ENCODE measurements at places on chromosomes 12 and 14.

DNA sequence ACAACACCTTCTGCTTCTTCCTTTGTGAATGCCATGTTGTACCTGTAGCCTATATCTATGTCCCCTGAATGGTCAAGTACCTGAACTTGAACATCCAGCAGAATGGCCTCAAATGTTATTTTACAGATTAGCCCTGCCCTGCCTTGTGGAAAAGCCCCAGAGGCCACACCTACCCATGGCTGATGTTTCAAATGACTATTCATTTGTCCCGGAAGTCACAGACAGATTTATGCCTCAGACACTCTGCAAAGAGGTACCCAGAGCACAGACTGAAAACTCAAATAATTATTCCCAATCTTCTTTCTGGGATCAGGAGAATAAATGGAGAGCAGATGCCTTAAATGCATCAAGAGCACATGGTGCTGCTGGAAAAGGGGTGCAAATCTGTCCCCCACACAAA lies 13.0 kb upstream of the DPF3 start:
- DNase-seq, result no peak
- H3K27ac ChIP-seq, result no peak overlapping the region
- no peaks in the 10 kb centered on the region for H3K27me3 ChIP-seq
- no peak overlapping the region for H3K4me3 ChIP-seq

DNA sequence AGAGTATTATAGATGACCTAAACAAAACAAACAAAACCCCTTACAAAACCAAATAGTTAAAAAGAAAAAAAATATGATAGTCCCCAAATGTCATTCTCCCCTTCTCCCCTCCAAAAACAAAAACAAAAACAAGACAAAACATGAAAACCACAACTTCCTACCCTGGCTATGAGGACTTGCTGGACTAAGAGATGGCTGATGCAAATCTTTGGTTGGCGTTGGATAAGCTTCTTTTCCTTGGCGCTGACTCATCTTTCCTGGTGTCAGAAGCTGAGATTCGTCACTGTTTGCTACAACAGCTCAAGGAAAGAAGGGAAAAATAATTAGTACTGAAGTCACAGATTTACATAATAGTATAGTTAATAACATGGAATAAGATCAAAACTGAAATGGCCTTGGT lies 102.5 kb upstream of the BBS10 start:
- no peak overlapping the region for H3K27ac ChIP-seq
- no peaks in the 10 kb centered on the region for H3K36me3 ChIP-seq
- H3K4me3 ChIP-seq, result no peak overlapping the region
- no peaks in the 10 kb centered on the region for H3K27me3 ChIP-seq

DNA sequence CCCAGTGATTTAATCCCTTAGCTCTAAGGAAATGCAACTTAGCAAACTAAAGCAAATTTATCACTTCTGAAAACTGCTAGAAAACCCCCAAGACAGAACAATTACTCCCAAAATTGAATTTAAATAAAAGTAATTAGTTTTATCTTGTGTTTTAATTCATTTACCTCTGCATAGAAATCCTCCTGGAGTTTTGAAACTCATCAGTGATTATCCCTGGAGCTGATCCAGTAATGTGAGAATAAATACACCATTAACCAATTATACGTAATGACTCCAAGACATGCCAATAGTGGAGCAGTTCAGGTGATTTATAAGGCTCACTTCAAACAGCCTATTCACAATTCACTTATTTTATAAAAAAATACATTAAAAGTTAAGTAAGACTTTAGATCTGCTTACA lies 855.3 kb upstream of the FLRT2 start:
- H3K4me3 ChIP-seq, result no peak overlapping the region
- H3K36me3 ChIP-seq, result no peaks in the 10 kb centered on the region
- no peak overlapping the region for H3K27ac ChIP-seq
- no peak for DNase-seq
- no peaks in the 10 kb centered on the region for H3K27me3 ChIP-seq

GRCh38 chr12:18483698-18484325 lies 222.5 kb downstream of the PIK3C2G start:
- no peak overlapping the region for H3K4me3 ChIP-seq
- no peak overlapping the region for H3K27ac ChIP-seq
- no peaks in the 10 kb centered on the region for H3K36me3 ChIP-seq
- DNase-seq, result peak; percentile 61
- H3K27me3 ChIP-seq, result no peaks in the 10 kb centered on the region

DNA sequence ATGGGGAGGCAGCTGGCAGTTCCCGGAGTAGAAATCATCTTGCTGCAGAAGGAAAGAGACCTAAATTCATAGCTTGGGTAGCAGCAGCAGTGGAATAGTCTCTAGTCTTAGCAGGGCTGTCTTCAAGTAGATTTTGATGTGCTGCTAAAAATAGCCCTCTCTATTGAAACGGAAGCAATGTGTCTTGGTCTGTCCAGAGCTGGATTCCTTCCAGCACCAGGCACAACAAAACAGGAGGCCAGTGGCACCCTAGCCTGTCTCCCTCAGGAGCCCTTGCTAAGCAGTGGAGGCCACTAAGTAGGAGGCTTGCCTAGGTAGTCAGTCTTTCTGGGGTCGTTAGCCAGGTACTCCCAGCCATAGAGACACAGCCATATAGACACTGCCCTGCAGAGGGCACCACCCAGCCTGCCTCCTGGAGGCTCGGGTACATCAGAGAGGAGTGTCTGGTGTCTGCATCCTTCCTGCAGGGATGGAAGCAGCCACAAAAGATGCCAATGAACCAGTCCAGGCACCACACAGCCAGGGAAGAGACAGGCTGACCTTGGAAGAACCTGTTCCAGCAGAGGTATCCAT lies 97.5 kb downstream of the CRACR2A start:
- no peaks in the 10 kb centered on the region for H3K36me3 ChIP-seq
- H3K27ac ChIP-seq, result no peak overlapping the region
- DNase-seq, result no peak
- no peak overlapping the region for H3K4me3 ChIP-seq

- H3K4me1 ChIP-seq, result no peaks in the 10 kb centered on the region
- H3K27me3 ChIP-seq, result no peaks in the 10 kb centered on the region
- peak; percentile 61 for DNase-seq
- H3K27ac ChIP-seq, result peak overlapping the region; percentile 93
Observed at GRCh38 chr14:52694761-52695480, 437 bp downstream of the ERO1A start.

DNA sequence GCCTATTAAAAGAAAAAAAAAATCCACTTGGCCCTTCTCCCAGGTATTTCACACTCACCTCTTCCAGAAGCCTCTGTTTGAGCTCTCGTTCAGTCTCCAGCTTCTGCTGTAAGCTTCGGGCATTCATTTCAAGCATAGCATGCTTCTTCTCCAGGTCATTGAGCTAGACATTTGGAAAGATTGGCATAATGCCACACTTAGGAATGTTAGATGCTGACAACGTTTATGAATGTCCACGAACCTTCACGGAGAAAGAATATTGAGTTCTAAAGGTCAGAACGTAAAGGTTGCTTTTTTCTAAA lies 60.5 kb downstream of the PRKAB1 start:
- H3K27ac ChIP-seq, result peak overlapping the region; percentile 23
- peaks cover 5% of the 10 kb centered on the region for H3K4me1 ChIP-seq
- no peak for DNase-seq
- no peaks in the 10 kb centered on the region for H3K27me3 ChIP-seq
- H3K4me3 ChIP-seq, result no peak overlapping the region
- peaks cover 5% of the 10 kb centered on the region for H3K36me3 ChIP-seq

- H3K27me3 ChIP-seq, result no peaks in the 10 kb centered on the region
- H3K36me3 ChIP-seq, result no peaks in the 10 kb centered on the region
- H3K4me3 ChIP-seq, result no peak overlapping the region
- no peak overlapping the region for H3K27ac ChIP-seq
- DNase-seq, result peak; percentile 47
Observed at GRCh38 chr14:105665247-105665950, 139.0 kb downstream of the TMEM121 start.

DNA sequence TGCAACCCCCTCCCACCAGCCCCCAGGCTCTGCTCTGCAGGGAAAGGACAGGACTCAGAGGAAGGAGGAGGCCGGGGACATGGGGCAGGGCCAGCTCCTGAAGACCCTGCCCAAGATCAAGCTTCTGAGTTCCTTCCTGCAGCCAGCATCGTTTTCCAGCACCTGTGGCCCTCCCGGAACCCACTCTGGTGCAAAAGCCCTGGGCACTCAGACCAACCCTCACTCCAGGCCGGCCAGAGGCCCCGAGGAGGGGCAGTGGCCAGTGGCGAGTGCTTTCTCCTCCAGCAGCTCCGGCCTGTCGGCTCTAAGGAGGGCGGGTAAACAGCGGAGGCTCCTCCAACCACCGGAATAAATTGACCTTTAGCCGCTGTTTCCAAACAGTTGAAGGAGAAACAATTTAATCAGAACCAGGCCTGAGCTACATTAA lies 10.8 kb downstream of the TMEM179 start:
- H3K27me3 ChIP-seq, result no peaks in the 10 kb centered on the region
- no peak overlapping the region for H3K4me3 ChIP-seq
- no peak for DNase-seq
- no peaks in the 10 kb centered on the region for H3K36me3 ChIP-seq

- DNase-seq, result no peak
- no peak overlapping the region for H3K4me3 ChIP-seq
- H3K27ac ChIP-seq, result no peak overlapping the region
- no peaks in the 10 kb centered on the region for H3K4me1 ChIP-seq
- no peaks in the 10 kb centered on the region for H3K27me3 ChIP-seq
Observed at GRCh38 chr14:96246539-96246847, 9.5 kb upstream of the BDKRB1 start.

GRCh38 chr14:68598621-68599447 lies 194.0 kb downstream of the ZFP36L1 start:
- H3K27me3 ChIP-seq, result no peaks in the 10 kb centered on the region
- H3K4me1 ChIP-seq, result peaks cover 10% of the 10 kb centered on the region
- DNase-seq, result no peak
- no peak overlapping the region for H3K4me3 ChIP-seq
- no peaks in the 10 kb centered on the region for H3K36me3 ChIP-seq
- H3K27ac ChIP-seq, result peak overlapping the region; percentile 71

DNA sequence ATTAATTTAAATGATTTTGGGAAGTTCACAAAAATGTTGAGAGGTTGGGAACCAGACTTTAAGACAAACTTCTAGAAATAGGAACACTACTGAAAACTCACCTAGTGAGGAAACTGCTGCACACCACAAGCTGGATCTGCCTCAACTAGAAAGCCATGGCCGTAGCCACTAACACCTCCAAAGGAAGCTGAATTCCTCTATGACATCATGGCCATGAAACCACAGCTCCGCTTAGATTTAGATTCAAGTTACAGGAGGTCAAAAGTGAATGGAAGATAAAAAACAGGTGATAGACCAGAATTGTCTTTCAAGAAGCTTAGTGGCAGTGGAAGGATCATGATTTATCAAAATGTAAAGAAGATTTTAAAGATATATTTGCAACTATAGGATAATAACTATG lies 208.8 kb upstream of the ALG10 start:
- H3K27me3 ChIP-seq, result no peaks in the 10 kb centered on the region
- no peak overlapping the region for H3K4me3 ChIP-seq
- H3K4me1 ChIP-seq, result no peaks in the 10 kb centered on the region
- H3K36me3 ChIP-seq, result no peaks in the 10 kb centered on the region

GRCh38 chr12:29561664-29562071 lies 64.2 kb upstream of the OVCH1 start:
- H3K4me3 ChIP-seq, result no peak overlapping the region
- H3K27me3 ChIP-seq, result no peaks in the 10 kb centered on the region
- H3K4me1 ChIP-seq, result peaks cover 2% of the 10 kb centered on the region
- H3K36me3 ChIP-seq, result no peaks in the 10 kb centered on the region
- peak overlapping the region; percentile 88 for H3K27ac ChIP-seq
- no peak for DNase-seq

GRCh38 chr12:93179792-93180191 lies 197.9 kb upstream of the NUDT4 start:
- DNase-seq, result no peak
- H3K27ac ChIP-seq, result no peak overlapping the region
- H3K27me3 ChIP-seq, result no peaks in the 10 kb centered on the region
- H3K4me3 ChIP-seq, result no peak overlapping the region

DNA sequence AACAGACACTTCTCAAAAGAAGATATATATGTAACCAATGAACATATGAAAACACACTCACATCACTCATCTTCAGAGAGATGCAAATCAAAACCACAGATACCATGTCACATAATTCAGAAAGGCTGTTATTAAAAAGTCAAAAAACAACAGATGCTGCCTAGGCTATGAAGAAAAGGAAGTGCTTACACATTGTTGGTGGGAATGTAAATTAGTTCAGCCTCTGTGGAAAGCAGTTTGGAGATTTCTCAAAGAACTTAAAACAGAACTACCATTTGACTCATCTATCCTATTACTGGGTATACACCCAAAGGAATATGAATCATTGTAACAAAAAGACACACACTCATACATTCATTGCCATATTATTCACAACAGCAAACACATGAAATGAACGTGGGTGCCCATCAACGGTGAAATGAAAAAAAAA lies 35.1 kb downstream of the EIF2S3B start:
- DNase-seq, result no peak
- H3K4me3 ChIP-seq, result no peak overlapping the region
- H3K36me3 ChIP-seq, result no peaks in the 10 kb centered on the region
- no peaks in the 10 kb centered on the region for H3K27me3 ChIP-seq
- H3K4me1 ChIP-seq, result no peaks in the 10 kb centered on the region

GRCh38 chr12:106801167-106801708 lies 26.8 kb downstream of the RIC8B start:
- H3K4me1 ChIP-seq, result no peaks in the 10 kb centered on the region
- H3K36me3 ChIP-seq, result no peaks in the 10 kb centered on the region
- DNase-seq, result no peak
- no peak overlapping the region for H3K27ac ChIP-seq

GRCh38 chr14:69610874-69611171 lies 573 bp upstream of the SUSD6 start:
- H3K27me3 ChIP-seq, result no peaks in the 10 kb centered on the region
- H3K4me3 ChIP-seq, result peak overlapping the region; percentile 94
- H3K4me1 ChIP-seq, result peaks cover 38% of the 10 kb centered on the region
- H3K27ac ChIP-seq, result peak overlapping the region; percentile 76
- DNase-seq, result peak; percentile 69

GRCh38 chr12:24795699-24796347 lies 153.1 kb downstream of the BCAT1 start:
- DNase-seq, result no peak
- H3K27me3 ChIP-seq, result no peaks in the 10 kb centered on the region
- H3K27ac ChIP-seq, result no peak overlapping the region
- peaks cover 4% of the 10 kb centered on the region for H3K4me1 ChIP-seq
- H3K4me3 ChIP-seq, result peak overlapping the region; percentile 50

DNA sequence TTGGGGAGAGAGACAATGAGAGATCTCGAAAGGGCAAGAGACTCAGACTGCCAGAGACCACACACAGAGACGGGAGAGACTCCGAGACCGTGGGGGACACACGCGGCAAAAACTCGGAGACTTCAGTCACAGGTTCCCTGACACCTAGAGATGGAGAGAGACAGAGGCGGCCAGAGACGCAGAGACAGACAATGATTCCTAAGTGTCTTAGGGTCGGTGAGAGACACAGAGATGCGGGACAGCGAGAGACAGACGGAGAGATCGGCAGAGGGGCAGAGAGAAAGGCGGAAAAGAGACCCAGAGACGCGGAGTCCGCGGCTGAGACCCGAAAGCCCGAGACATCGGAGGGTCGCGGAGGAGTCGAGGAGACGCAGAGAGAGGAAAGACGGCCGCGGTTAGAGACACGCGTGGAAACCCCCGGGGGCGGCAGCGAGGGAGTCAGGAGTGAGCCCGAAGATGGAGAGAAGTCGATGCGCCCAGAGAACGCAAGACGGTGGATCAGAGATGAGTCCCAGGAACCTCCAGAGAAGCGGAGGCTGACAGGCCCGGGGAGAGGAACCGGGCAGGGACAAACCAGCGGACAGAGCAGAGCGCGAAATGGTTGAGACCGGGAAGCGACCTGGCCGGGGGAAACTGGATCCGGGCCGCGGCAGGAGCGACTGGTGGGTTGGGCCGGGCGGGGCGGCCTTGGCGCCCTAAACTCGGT lies 7.8 kb downstream of the LHX5 start:
- H3K27me3 ChIP-seq, result peaks cover 44% of the 10 kb centered on the region
- no peaks in the 10 kb centered on the region for H3K4me1 ChIP-seq
- H3K4me3 ChIP-seq, result no peak overlapping the region
- DNase-seq, result no peak
- no peak overlapping the region for H3K27ac ChIP-seq
